Stimulated activated CD8-positive, alpha-beta memory T cell treated with anti-CD3 and anti-CD28 coated beads, Interleukin-2, amount 100 ng/mL, for 48 hours (primary cell): ENCODE measurements at places on chromosomes 12 and 14.

GRCh38 chr12:109588461-109589239, 15.1 kb downstream of the MVK start:
- DNase-seq, result no peak

- no peak for DNase-seq
Observed at GRCh38 chr12:48069241-48069640, 36.6 kb downstream of the SENP1 start.

- no peak for DNase-seq
Observed at GRCh38 chr14:36791402-36791801, 129.7 kb downstream of the PAX9 start.

- DNase-seq, result no peak
Observed at GRCh38 chr12:106601031-106601430, 18.2 kb downstream of the RFX4 start.

GRCh38 chr12:108939594-108939993, 59.7 kb downstream of the DAO start:
- DNase-seq, result no peak

DNA sequence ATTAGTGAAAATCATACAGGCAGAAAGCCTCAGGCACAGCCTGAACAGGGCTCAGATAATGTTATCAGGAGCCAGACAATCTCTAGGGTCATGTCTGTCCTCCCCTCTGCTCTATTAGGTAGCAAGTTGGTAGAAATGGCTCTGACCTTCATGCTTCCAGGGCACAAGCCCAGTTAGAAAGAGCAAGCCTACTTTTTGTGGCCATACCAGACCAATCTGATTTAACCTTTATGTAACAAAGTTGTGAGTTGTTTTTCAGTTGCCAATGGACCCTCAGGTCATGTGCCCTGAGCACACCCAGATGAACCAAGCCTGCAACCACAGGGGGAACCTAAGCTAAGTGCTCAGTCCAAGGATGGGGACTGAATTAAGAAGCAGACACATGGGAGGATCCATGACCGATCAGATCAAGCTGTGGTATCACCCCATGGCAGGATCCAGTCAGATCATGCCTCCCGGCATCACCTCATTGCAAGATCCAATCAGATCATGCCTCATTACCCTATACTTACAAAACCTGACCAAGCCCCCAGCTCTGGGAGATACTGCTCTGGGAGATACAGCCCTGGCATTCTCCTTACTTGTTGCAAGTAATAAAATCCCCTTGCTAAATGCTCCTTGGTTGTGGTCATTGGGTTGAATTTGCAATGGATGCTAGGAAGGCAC, 18.8 kb upstream of the HIGD1C start:
- no peak for DNase-seq

DNA sequence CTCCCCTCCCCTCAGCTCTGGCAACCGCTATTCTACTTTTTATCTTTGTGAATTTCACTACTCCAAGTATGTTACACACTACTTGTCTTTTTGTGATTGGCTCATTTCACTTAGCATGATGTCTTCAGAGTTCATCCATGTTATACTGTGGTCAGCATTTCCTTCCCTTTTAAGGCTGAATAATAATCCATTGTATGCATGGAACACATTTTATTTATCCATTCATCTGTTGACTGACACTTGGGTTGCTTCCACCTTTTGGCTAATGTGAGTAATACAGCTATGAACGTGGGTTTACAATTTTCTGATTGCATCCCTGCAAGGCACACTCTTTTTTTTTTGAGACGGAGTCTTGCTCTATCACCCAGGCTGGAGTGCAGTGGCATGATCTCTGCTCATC, 53.0 kb upstream of the FUT8 start:
- no peak for DNase-seq

DNA sequence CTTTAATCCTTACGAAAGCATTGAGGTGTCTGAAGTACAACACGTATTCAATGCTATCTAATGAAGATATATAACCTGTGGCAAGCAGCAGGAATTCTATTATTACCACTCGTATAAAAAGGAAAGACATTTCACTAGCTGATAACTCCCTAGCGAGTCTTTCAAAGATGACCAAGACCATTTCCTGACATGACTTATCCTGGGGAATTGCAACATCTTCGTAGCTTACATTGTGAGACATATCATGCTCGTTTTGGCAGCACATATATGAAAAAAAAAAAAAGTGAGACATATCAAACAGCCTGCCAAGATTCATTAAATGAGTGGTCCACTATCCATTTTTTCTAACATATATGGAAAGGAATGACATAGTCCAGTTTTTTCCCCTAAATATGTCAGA, 337.0 kb downstream of the FSCB start:
- no peak for DNase-seq

- no peak for DNase-seq
Observed at GRCh38 chr14:24411443-24412389, 12.9 kb downstream of the NYNRIN start.

DNA sequence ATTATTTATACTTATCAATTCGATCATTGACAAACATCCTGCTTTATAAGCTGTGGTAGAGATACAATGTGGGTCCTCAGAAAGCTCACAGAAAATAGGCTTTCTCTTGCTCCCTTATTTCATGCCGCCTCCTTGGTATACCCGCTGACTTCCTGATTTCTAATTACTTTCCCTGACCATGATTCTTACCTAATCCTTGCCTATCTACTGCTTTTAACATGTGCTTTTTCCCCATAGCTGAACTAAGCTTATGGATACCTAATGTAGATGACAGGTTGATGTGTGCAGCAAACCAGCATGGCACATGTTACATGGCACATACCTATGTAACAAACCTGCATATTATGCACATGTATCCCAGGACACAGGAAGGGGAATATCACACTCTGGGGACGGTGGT, 65.1 kb downstream of the ITPR2 start:
- DNase-seq, result no peak

DNA sequence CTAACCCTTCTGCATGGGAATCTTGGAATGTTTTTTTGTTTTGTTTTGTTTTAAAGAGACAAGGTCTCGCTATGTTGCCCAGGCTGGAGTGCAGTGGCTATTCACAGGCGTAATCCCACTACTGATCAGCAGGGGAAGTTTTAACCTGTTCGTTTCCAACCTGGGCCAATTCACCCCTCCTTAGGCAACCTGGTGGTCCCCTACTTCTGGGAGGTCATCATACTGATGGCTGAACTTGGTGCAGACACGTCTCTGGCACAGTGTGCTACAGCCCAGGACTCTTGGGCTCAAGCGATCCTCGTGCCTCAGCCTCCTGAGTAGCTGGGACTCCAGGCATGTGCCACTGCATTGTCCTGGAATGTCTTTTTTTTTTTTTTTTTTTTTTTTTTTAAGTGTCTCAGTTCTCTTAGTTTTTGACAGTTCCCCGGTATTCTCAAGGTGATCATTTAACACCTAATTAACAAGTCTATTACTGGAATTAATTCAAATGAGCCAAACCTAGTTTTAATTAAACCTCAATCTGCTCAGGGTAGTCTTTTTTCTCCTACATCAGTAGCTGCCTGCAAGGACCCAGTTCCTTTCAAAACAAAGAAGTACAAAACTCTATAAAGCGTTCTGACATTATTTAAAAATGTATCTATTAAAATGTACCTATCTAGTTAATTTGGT, 49.0 kb upstream of the ISM2 start:
- no peak for DNase-seq

DNA sequence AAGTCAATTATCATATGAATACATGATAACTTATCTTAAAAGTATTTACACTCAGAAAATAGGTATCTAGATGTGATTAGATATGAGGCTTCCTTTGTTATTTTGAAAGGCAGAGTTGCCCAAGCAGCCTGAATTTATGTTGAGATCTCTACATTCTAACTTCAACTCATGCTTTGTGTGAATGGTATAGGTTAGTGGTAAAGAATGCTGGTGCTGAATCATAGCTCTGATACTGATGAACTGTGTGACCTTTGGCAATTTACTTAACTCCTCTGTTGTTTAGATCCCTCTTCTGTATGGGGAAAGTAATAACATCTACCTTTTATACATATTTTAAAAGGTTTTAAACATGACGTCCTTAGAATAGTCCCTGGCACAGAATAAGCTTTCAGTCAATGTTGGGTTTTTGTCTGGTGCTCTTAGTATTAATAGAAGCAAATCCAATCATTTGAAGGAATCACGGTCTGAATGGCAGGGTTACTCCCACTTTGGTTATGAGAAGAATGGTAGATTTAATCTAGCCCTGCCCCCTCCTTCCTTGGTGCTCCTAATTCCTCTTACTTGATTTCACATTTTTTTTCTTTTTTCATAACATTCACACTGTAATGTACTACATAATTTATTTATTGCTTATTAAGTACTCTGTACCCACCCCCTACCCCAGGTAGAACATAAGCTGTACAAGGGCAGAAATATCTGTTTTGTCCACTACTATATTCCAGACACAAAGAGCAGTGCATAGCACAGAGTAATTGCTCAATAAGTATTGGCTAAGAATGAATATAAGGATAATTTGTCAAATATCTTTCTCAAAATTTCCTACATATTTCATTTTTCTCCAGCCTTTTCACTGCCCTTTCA, 203.3 kb upstream of the KRR1 start:
- no peak for DNase-seq
